Kidney (tissue), 22 donors: ENCODE measurements at places on chromosomes 5 and 9. TPM values are rescaled to one million over a fixed set of nuclear protein-coding genes. Genes with fewer than 3 reads are reported as not detected.

- DNase-seq = peak; percentile 89
Observed at GRCh38 chr9:114372921-114373448, 14.8 kb downstream of the AKNA start.

- DNase-seq = no peak
Observed at GRCh38 chr9:85471791-85472190, 270.0 kb downstream of the AGTPBP1 start.

- no peak for DNase-seq
Observed at GRCh38 chr5:87340716-87341115, 72.0 kb downstream of the CCNH start.

DNA sequence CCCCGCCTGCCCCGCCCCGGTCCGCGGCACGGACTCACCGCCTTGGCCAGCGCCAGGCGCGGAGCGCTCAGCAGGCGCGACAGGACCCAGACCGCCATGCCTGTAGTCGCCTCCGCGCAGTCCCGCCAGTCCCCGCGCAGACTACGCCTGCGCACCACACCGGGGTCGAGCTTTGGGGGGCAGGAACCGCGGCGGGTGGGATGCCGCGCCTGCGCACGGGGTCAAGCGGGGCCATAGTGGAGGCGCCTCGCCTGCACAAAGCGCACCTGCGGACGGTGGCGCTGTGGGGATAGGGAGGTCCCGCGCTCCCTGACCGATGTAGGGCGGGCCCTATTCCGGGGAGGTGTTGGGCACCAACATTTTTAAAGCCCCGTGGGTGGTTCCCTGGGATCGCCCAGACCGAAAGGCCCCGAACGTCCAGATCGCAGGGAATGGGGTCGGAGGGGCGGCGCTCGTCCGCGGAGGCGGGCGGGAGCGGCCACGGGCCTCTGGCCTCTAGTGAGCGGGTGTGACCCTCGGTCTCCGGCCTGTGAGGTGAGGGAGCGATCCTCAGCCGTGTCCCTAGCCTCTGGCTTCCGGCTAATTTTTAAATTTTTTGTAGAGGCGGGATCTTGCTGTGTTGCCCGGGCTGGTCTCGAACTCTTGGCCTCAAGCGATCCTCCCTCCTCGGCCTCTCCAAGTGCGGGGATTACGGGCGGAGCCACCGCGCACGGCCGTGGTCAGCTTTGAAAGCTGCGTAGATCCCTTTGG is 70.8 kb upstream of the LPCAT1 start:
- DNase-seq = peak; percentile 93

DNA sequence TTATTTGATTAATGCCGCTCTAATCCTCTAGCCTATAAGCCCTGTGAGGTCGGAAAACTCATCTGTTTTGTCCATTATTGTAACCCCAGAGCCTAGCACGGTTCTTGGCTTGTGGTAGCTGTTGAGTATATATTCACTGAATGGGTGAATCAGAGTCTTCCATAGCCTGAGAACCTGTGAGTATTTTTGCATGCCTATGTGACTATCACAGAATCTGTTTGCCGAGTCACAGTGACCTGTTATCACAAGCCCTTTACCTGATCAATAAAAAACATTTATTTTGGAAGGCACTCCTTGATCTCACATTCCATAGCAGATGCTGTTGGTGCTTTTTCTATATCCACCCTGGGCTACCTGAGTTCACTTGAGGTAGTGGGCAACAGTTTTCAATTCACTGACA is 125.0 kb upstream of the STC2 start:
- no peak for DNase-seq

DNA sequence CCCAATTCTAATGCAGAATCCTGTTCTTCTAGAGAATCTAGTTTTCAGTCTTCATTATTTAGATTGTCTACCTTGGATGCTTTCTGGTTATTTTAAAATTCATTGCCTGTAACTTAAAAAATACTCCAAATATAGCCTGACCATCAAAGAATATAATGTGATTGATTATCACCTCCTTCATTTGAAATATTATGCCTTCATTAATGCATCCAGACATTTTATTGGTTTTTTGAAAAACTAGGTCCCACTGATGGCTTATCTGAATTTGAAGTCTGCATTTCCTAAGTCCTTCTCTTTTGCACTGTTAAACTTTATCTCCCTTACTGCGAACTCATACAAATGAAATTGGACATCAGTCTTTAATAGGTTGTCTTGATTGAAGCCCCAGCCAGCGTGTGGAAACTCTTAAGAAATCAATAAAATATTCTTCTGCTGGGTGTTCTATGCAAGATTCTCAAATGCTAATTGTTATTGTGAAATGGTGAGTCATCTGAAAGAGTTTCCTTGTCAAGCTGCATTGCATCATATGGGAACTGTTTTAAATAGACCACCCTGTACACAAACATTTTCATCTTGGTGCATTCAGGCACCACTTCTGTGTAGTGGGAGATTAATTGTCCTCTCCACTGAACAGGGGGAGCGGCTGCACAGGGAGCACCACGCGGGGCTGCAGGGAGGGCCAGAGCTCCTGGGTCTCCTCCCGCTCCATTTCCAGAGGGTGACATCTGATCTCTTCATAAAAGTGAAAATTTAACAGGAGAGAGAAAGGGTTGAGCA is 92.3 kb upstream of the FANCC start:
- no peak for DNase-seq

GRCh38 chr5:6755941-6756340 is 42.7 kb downstream of the TENT4A start:
- DNase-seq = no peak

DNA sequence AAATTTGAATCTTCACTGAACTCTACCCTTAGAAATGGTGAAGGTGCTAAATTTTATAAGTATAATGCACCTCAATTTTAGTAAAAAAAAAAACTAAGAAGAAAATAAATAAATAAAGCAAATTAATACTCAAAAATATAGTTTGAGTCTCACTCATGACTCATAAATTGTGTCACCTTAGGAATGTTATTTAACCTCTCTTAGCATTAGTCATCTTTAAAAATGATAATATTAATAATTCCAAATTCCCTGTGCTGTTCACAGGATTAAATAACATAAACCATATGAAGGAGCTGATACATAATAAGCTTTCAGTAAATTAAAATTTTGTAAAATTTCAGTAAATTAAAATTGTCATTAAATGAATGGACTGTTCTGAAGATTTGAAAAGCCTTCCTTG is 339.8 kb upstream of the RGMB start:
- DNase-seq = no peak

FABP6 gene
- polyA plus RNA-seq = not detected

VCAN gene
- 2.1 TPM for polyA plus RNA-seq

ISL1 gene
- not detected for polyA plus RNA-seq

SLC34A1 gene
- polyA plus RNA-seq = 211 TPM
